ENCODE measurements at places on chromosomes 6 and 20.
A peak's percentile ranks its signal among the peaks of the same experiment; 100 is the strongest.

DNA sequence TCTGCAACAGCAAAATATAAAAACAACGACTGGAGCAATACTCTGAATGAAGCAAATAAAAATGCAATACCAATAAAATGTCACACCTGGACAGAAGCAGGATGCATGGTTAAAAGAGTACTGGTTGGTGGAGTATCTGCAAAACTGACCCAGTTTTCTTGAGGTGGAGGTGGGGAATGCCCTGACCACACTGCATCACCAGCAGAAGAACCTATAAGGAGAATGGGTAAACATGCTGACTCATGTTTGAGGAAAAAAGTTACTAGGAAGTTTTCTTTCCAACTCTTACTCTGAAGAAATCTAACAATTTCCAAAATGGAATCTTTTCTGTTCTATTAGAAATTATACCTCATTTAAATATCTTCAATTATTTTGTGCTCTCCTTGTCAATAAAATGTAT is 43.6 kb downstream of the REPS1 start:
- no peak overlapping the region for H3K27ac ChIP-seq
- H3K4me3 ChIP-seq, result no peak overlapping the region
- H3K36me3 ChIP-seq, result peaks cover 34% of the 10 kb centered on the region
- H3K4me1 ChIP-seq, result peaks cover 16% of the 10 kb centered on the region

- DNase-seq, result peak; percentile 62
- H3K4me1 ChIP-seq, result no peaks in the 10 kb centered on the region
- H3K27ac ChIP-seq, result no peak within 1 kb of the TSS
Measured at GRCh38 chr6:28258877-28259777, at the start of gene NKAPL. TSS of gene NKAPL (plus strand) at chr6:28259297. CDS start at chr6:28259372, 75 bp downstream.

DNA sequence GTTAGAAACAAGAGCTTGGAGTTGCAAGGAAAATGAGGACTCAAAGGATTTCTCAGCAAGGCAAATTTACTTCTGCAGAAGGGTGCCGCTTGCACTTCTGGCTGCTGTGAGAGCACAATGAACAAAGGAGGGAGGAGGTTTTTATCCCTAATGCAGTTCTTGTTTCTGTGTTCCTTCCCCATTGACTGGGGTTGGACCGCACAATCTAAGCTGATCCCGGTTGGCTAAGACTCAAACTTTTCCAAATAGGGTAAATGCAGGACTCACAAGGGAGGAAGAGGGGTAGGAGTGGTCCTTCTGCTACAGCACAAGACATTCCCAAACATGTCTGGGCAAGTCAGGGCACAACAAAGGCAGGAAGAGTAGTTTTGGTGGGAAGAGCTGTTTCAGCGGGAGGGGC is 249.6 kb upstream of the MOCS1 start:
- no peak for DNase-seq
- no peak overlapping the region for H3K4me3 ChIP-seq
- no peaks in the 10 kb centered on the region for H3K27me3 ChIP-seq
- H3K4me1 ChIP-seq, result no peaks in the 10 kb centered on the region
- no peak overlapping the region for H3K27ac ChIP-seq

- H3K27me3 ChIP-seq, result no peaks in the 10 kb centered on the region
- DNase-seq, result no peak
- peaks cover 31% of the 10 kb centered on the region for H3K4me1 ChIP-seq
- H3K4me3 ChIP-seq, result no peak overlapping the region
- H3K27ac ChIP-seq, result no peak overlapping the region
Measured at GRCh38 chr20:48787861-48788375, 39.9 kb downstream of the PREX1 start.

DNA sequence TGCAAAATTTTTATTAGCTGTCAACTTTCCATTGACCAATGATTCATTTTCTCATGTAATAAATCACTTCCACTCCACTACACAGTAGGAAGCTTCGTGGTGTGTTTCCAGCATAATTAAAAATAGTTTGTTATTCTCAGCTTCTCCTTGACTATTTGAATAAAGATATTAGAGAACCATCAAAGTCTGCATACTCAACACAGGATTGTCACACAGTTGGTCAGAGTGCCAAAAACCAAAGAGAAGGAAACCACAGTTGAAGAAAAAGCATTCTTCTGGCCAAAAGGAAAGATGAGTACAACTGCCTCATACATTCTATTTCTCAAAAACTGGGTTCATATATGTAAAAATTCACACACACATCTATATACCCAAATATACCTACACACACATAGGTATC is 455.1 kb upstream of the HSF2 start:
- no peak overlapping the region for H3K27ac ChIP-seq
- H3K27me3 ChIP-seq, result no peaks in the 10 kb centered on the region
- no peak for DNase-seq
- H3K4me1 ChIP-seq, result no peaks in the 10 kb centered on the region

GRCh38 chr6:786946-787763 is 94.2 kb upstream of the EXOC2 start:
- H3K27ac ChIP-seq, result no peak overlapping the region
- no peaks in the 10 kb centered on the region for H3K4me1 ChIP-seq

DNA sequence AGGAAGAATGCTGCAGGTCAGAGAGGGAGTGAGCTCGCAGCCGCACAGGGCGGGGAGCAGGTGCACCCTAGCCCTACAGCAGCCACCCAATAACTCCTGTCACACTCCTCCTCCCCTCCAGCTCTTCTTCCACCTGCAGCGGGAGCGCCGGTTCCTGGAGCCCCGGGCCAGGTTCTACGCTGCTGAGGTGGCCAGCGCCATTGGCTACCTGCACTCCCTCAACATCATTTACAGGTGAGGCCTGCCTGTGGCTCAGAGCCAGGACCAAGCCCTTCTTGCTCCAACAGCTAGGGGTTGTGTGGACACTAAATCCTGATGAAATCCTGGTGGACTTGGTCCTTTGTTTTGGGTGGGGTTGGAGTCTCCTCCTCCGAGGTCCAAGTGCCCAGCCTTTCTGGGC is 11.7 kb downstream of the SGK2 start:
- H3K27ac ChIP-seq, result no peak overlapping the region
- H3K27me3 ChIP-seq, result no peaks in the 10 kb centered on the region
- no peaks in the 10 kb centered on the region for H3K36me3 ChIP-seq

DNA sequence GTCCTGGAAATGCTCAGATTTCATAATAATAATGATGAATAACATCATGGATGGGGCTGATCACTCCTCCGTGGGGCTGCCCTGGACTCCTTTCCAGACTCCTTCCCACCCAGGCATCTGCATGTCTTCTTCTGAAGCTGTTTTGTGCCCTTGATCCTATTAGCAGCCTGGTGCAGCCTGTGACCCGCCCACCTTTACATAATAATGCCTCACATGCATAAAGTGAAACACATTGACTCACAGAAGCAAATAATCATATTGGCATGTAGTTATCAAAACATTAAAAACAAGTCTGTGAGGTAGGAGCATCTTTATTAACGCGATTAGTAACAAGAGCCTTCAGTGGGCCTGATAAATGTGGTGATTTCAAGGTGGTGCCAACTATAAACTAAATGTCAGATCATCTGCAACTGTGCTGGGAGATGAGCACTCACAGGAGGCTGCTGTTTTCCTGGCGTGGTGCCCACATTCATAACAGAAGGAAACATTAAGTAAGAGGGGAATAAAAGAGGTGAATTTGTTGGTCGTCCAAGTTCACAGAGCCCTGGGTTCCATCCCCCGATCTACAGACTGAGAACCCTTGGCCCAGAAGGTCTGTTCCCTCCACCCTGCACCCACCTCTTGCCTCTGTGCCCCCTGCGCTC is 344.7 kb downstream of the CDH4 start:
- H3K4me3 ChIP-seq, result no peak overlapping the region
- no peak for DNase-seq
- H3K4me1 ChIP-seq, result no peaks in the 10 kb centered on the region
- H3K27ac ChIP-seq, result no peak overlapping the region

DNA sequence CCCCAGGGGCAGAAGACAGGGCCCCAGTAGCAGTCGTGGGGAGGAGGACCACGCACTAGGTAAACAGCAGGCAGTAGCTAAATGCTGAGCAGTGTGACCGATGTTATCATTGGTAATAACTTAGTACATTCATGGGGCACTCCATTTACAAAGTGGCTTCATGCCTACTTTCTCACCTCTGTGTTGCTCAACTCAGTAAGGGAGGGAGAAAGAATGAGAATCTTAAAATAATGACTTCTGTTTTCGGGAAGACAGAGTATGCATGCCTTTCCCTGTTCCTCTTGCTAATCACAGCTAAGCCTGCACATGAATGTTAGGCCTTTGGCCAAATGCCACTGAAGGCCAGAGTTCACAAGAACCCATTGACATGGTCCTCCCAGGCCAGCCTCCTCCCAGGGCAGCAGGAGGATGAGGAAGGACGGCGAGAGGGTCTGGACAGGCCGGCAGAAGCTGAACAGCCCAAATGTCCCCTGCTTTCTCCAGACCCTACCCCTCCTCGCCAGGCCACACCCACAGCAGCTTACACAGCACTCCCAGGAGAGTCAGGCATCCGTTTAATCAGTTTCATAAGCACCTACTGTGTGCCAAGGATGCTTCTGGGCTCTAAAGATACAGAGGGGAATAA is 183.4 kb downstream of the ANKRD60 start:
- H3K27me3 ChIP-seq, result no peaks in the 10 kb centered on the region
- DNase-seq, result no peak
- no peak overlapping the region for H3K4me3 ChIP-seq
- H3K27ac ChIP-seq, result no peak overlapping the region
- no peaks in the 10 kb centered on the region for H3K4me1 ChIP-seq

DNA sequence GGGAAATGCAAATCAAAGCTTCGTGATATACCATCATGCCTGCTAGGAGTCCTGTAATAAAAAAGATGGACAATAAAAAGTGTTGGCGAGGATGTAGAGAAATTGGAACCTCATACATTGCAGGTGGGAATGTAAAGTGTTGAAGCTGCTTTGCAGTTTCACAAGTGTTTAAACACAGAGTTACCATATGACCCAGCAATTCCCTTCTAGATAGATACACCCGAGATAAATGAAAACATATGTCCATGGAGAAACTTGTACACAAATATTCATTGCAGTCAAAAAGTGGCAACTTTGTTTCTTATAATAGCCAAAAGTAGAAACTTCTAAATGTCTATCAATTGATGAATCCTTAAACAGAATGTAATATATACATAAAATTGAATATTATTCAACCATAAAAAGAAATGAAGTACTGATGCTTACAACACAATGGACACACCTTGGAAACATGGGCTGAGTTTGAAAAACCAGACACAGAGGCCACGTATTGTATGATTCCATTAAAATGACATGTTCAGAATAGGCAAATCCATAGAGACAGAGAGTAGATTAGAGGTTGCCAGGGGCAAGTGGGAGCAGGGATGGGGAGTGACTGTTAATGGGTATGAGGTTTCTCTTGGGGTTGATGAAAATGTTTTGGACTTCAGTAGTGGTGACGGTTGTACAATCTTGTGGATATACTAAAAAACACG is 20.8 kb upstream of the ERVFRD-1 start:
- no peaks in the 10 kb centered on the region for H3K27me3 ChIP-seq
- DNase-seq, result no peak
- H3K4me3 ChIP-seq, result no peak overlapping the region
- no peaks in the 10 kb centered on the region for H3K4me1 ChIP-seq

DNA sequence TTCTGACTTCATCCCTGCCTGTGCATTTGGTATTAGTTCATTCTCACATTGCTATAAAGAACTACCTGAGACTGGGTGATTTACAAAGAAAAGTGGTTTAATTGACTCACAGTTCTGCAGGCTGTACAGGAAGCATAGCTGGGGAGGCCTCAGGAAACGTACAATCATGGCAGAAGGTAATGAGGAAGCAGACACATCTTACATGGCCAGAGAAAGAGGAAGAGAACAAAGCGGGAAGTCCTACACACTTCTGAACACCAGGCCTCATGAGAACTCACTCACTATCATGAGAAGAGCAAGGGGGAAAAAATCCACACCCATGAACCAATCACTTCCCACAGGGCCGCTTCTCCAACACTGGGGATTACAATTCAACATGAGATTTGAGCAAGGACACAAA is 303.9 kb downstream of the CBLN4 start:
- no peak overlapping the region for H3K27ac ChIP-seq
- no peak for DNase-seq
- H3K36me3 ChIP-seq, result no peaks in the 10 kb centered on the region
- H3K4me1 ChIP-seq, result no peaks in the 10 kb centered on the region
- no peak overlapping the region for H3K4me3 ChIP-seq

- no peaks in the 10 kb centered on the region for H3K27me3 ChIP-seq
- H3K27ac ChIP-seq, result peak overlapping the region; percentile 23
Measured at GRCh38 chr20:54048891-54049545, 21.4 kb downstream of the BCAS1 start.

- DNase-seq, result no peak
- H3K4me3 ChIP-seq, result no peak overlapping the region
- no peak overlapping the region for H3K27ac ChIP-seq
- no peaks in the 10 kb centered on the region for H3K36me3 ChIP-seq
Measured at GRCh38 chr6:114649298-114649697, 306.5 kb upstream of the HS3ST5 start.

GRCh38 chr6:45647341-45648261 is 269.9 kb upstream of the SUPT3H start:
- no peaks in the 10 kb centered on the region for H3K4me1 ChIP-seq
- no peak overlapping the region for H3K4me3 ChIP-seq
- H3K36me3 ChIP-seq, result no peaks in the 10 kb centered on the region
- no peak for DNase-seq

DNA sequence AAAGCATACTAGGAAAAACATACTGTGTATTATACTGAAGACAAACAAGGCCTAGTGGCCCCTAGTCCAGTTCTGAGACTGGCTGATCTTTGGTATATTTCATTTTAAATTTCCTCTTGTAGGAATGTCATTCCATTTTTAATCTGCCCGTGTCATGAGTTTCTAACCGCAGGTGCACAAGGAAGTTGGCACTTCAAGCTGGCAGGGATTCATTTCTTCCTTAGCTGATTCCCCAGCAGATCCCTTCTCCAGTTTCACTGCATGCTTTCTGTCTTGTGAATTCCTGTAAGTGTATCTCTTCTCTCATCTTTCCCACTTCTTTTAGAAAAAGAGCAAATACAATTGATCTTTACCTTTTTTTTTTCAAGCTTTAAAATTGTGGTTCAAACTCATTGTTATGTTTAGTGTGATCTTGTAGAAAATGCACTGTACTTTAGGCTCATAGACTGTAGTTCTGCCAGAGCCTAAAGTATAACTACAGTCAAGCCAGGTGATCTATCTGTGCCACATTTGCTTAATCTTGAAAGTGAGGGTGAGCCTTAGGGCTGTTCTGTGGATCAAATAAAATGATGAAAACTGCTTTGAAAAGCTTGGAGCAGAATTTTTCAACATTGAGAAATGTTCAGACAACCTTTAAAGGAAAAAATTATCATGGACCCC is 37.0 kb downstream of the RNF217 start:
- no peaks in the 10 kb centered on the region for H3K27me3 ChIP-seq
- DNase-seq, result no peak
- H3K36me3 ChIP-seq, result no peaks in the 10 kb centered on the region
- peaks cover 72% of the 10 kb centered on the region for H3K4me1 ChIP-seq
- H3K27ac ChIP-seq, result no peak overlapping the region

GRCh38 chr20:40562031-40562430 is 127.0 kb downstream of the MAFB start:
- H3K4me1 ChIP-seq, result peaks cover 22% of the 10 kb centered on the region
- no peaks in the 10 kb centered on the region for H3K36me3 ChIP-seq
- no peak overlapping the region for H3K4me3 ChIP-seq
- DNase-seq, result no peak
- H3K27ac ChIP-seq, result no peak overlapping the region

- H3K4me3 ChIP-seq, result no peak overlapping the region
- H3K36me3 ChIP-seq, result no peaks in the 10 kb centered on the region
- H3K27me3 ChIP-seq, result no peaks in the 10 kb centered on the region
- H3K4me1 ChIP-seq, result no peaks in the 10 kb centered on the region
Measured at GRCh38 chr6:150517175-150517574, 82.5 kb upstream of the PLEKHG1 start.

- H3K27ac ChIP-seq, result no peak overlapping the region
- H3K36me3 ChIP-seq, result no peaks in the 10 kb centered on the region
- no peak for DNase-seq
- peaks cover 7% of the 10 kb centered on the region for H3K4me1 ChIP-seq
Measured at GRCh38 chr6:34536959-34537848, 18.9 kb downstream of the SPDEF start.

Data from tibial artery (tissue), 4 donors.